Fibroblast of upper back skin (primary cell): ENCODE measurements at places on chromosomes 7 and 10.

- no peak for DNase-seq
These were observed 137.1 kb downstream of the RGS10 start for GRCh38 chr10:119405520-119405807.

DNA sequence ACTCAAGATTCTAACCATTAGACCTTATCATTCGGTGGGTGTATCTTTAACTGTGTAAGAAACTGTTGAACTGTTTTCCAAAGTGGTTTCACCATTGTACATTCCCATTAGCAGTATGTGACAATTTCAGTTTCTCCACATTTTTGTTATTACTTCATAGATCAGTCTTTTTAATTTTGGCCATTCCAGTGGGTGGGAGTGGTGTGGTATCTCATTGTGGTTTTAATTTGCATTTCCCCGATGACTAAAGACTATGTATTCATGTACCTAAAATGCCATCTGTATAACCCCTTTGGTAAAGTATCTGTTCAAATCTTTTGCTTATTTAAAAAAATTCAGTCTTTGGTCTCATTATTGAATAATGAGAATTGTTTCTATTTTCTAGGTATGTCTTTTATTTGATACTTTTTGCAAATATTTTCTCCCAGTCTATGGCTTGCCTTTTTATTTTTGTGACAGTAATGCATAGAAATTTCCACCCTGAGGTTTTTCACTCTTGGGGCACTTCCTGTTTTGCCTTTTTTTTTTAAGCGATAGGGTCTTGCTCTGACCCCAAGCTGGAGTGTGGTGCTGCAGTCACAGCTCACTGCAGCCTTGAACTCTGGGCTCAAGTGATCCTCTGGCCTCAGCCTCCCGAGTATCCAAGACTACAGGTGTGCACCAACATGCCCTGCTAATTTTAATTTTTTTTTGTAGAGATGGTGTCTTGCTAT is 141.1 kb upstream of the ITGB1 start:
- DNase-seq: peak; percentile 53

DNA sequence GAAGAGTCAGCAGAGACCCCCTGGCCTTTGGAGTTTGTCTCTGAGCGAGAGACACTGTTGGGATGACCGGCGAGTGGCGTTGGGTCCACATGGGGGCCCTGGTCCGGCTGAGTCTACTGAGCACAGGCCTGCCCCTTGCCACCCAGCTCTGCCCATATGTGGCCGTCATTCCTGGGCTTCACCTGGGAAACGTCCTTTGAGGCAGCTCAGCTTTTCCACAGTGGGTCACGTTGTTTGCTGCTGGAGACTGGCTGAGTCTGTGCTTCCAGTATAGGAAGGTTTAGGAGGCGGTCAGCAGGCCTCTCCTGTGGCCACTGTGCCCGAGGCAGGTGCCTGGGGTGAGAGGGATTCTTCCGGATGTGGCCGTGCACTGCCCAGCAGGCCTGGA is 17.1 kb downstream of the ADAM8 start:
- DNase-seq: no peak

DNA sequence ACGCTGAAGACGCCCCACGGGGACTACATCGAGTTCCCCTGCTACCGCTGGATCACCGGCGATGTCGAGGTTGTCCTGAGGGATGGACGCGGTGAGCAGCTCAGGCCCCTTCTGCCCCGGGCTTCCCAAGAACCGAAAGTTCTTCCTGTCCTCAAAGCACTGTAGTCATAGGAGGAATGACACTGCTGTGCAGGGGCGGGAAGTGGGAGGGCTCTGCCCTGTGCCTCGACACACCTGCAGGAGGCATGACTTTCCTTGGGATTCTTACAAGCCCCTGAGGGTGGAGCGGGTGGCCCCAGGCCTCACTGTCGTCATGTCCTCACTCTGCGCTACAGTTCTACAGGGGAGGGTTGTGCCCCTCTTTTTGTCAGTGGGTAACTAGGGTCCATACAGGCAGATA is 8.6 kb downstream of the ALOX5 start:
- no peak for DNase-seq

- no peak for DNase-seq
These were observed 92.5 kb downstream of the SORCS1 start for GRCh38 chr10:107072028-107072427.

DNA sequence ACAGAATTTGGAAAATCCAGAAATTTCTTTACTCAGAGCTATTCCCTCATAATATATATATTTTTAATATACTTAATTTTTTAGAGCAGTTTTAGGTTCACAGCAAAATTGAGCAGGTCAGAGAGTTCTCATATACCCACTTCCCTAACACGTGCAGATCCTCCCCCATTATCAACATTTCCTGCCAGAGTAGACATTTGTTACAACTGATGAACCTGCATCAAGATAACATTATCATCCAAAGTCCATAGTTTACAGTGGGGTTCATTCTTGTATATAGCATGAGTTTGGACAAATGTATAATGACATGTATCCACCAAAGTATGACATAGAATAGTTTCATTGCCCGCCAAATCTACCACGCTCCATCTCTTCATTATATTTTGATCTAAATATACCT is 170.0 kb downstream of the PTEN start:
- DNase-seq: no peak

DNA sequence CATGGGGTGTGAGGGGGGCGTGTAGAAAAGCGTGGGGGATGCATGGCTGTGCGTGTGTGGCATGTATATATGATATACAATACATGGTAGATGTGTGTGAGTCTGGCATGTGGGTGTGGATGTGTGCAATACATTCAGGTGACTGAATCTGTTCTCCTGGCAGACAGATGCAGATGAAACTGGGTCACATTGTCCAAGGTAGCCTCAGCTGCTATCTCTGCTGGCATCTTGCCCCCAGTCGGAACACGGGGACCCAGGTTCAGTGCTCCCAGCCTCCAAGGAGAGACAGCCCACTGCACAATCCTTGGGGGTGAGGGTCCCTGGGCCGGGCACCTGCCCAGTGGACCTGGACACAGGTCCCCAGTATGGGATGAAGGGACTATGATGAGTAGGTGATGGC is 12.4 kb upstream of the SRRM3 start:
- DNase-seq: no peak

- DNase-seq: no peak
These were observed 180.9 kb downstream of the REEP3 start for GRCh38 chr10:63702092-63702491.

DNA sequence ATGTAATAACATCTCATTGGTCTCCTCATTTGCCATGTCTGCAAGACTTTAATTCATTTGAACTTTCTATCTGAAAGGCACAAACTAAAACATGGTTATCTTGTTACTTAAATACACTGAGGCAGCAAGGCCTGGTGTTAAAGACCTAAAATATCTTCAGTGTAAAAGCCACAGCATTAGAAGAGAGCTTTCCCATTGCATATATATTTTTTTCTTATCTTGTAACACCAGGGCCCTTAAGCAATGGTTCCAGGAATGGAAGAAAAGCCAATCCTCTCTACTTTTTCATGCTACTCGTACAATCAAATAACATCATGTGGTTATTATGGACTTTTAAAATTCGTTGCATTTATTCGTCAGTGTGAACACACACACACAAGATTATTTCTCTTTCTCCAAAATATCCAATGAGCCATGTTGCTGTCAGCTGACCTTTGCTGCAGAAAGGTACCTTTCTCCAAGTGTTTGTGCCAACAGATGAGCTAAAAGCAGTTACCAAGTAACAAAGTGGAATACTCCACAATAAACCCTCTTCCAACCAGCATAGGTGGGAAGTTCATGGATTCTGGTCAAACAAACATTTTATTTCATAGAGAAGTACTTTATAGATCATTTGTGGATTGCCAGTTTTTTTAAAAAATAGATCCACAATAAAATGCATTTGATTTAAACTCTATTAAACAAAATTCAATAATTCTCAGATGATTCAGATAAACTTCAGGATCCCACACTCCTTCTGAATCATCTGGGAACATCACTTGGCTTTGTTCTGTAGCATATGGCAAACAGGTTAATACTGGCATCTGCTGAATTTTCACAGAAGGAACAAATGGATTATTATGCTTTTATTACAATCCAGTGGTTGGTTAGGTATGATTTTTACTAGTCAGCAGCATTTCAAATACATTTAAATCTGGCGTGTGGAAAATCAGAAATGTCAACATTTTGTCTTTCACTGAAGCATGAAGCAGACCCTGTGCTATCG is 63.3 kb upstream of the AGBL3 start:
- no peak for DNase-seq

DNA sequence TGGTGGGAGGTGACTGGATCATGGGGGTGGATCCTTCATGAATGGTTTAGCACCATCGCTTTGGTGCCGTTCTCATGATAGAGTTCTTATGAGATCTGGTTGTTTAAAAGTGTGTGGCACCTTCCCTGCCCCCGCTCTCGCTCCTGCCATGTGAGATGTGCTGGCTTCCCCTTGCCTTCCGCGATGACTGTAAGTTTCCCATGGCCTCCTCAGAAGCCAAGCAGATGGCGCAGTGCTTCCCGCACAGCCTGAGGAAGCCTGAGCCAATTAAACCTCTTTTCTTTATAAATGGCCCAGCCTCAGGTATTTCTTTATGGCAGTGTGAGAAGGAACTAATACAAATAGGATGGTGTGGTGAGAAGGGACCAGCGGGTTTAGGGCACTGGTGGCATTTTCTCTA is 243.3 kb upstream of the CELF2 start:
- no peak for DNase-seq

GRCh38 chr7:134440067-134440466 is 18.8 kb downstream of the AKR1B1 start:
- DNase-seq: no peak

GRCh38 chr7:1567049-1567771 is 2.6 kb downstream of the PSMG3 start:
- peak; percentile 81 for DNase-seq

GRCh38 chr10:102309236-102309635 is 63.9 kb downstream of the GBF1 start:
- no peak for DNase-seq

- DNase-seq: no peak
These were observed 12.1 kb downstream of the SLC16A12 start for GRCh38 chr10:89523274-89523673.

DNA sequence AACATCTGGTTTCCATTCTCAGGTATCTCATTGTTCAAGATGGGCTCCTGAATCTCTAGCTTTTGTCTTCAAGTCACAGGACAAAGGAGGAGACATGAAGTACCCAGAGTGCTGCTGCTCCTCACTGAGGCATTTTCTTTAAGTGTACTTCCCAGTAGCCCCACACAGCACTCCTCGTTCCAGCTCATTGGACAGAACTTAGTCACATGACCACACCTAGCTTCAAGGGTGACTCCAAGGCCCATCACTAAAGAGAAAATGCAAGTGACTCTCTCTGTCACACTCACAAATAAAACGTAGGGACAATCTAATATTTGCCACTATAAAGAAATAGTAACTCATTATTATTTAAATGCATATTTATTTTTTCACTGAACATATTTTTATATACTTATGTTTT is 58.3 kb upstream of the NEUROD6 start:
- no peak for DNase-seq

GRCh38 chr7:149775176-149775556 is 1.8 kb upstream of the ZNF467 start:
- DNase-seq: no peak

- no peak for DNase-seq
These were observed 219.1 kb downstream of the TAX1BP1 start for GRCh38 chr7:27958933-27959548.

DNA sequence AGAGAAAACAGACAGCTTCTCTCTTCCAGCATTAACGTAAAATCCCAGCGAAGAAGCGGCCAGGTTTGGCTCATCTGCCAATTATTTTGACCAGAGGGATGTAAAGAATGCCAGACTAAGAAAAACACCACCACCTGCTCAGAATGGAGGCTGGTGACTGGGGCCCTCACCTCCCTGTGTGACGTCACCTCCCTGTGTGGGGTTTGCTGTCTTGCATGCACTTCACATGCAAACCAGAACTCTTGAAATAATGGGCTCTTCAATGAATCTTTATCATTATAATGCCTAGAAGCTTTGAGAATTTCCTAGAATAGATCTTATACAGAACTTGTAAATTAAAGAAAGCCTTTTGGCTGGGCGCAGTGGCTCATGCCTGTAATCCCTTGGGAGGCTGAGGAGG is 101.8 kb upstream of the WAC start:
- DNase-seq: no peak

DNA sequence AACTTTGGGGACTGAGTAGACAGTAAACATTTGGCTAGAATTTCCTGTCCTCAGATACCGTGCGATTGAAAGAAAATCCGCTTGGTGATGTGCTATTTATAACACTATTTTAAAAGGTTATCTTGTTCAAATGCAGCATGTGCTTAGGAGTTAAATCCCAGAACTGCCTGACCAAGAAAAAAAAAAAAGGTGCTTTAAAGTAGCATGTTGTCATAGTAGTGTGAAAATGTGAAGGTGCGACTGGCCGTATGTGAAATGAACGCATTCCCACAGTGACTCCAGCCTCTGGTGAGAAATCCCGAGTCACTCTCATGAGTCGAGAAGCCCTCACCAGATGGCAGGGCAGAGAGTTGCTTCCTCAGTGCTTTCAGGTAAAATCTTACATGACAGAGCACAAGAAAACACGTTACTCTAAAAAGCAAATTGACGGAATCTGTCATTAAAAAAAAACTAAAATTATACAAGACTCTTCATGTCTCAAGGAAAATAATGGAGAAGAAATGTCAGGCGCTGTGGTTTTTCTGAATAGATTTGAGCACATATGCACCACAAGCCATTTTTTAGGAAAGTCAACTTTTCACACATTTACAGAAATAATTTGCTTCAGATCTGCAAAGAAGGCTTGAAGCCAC is 18.4 kb upstream of the KLF6 start:
- no peak for DNase-seq

DNA sequence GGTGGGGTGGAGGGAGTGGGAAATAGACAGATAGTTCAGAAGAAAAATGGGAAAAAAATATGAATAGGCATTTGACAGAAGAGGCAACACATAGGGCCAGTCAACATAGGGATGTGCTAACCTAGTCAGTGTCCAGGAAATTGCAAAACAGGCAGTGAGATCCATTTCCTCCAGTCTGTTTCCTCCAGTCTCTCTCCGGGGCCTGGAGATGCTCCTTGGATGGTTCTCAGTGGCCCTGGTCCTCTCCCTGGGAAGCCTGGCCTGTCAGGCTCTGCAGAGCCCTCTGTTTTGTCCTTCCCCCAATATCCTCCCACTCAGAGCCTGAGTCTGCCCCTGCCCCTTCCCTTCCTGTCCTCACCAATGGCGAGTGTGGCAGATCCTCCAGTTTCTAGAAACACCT is 52.6 kb downstream of the SYPL1 start:
- no peak for DNase-seq

DNA sequence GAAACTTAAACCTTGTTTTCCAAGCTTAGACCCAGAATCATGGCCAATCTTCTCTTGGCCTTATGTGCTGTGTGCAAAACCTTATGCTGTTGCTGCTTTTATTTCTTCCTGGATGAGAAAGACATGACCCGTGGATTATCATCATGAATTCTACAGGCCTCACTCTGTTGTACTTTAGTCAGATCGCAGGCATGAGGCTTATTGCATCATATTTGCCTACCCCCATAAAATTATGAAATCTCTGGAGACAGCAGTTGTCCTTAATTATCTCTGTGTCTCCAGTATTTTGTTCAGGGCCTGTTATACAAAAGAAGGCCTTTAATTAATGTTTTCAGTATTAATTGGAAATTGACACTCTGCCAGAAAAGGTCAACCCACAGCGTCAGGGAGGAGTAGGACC is 71.6 kb downstream of the PLCE1 start:
- no peak for DNase-seq

GRCh38 chr7:108347616-108348015 is 108.6 kb downstream of the NRCAM start:
- DNase-seq: peak; percentile 74

GRCh38 chr7:77199013-77199966 is at the start of gene FGL2:
FGL2 (minus strand) TSS chr7:77199819; CDS start chr7:77199793, 26 bp downstream.
- peak; percentile 45 for DNase-seq
